Effector CD4-positive, alpha-beta T cell (primary cell): ENCODE measurements at places on chromosomes 4 and X.

DNA sequence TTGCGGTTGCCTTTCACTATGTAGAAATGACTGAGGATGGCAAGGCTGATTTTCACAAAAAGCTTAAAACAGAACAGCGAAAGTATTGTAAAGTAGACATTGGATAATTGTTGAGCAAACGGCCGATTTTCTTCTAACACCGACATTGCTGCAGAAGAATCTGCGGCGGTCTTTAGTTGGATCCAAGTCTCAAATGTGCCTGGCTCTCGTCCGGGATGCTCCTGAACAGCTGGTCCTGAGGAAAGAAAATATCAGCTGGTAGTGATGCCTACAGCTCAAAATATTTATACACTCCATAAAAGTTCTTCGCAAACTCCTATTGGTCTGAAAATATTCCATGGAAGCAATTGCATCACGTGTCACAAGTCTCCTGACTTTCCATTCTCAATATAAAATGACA lies at the start of gene ASB5:
ASB5 (minus strand) TSS at position 260 of the 400 bp plus-strand sequence; CDS start at position 146, 114 bp downstream.
- DNase-seq, result no peak

GRCh38 chr4:56575820-56576429 lies 70.3 kb downstream of the ARL9 start:
- no peak for DNase-seq

DNA sequence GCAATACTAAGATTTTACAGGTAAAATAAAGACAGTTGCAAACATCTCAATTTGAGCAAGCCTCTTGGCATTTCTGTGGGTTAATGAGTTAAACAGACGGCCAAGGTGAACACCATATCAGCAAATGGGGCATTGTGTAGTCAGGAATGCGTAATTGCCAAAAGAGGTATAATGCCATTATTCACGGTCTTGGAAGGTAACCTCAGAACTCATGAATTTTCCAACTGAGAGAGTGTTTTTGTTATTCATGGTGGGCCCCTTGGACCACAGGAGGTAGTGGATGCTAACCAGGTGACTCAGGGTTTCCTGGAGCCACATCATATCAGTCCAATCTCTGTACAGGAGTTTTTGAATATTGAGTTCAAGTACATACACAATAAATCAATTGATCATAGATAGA lies 368.0 kb upstream of the TECRL start:
- DNase-seq, result no peak

GRCh38 chr4:11338956-11339782 lies 89.5 kb downstream of the HS3ST1 start:
- DNase-seq, result no peak

GRCh38 chr4:99762728-99763127 lies 53.9 kb upstream of the DAPP1 start:
- DNase-seq, result no peak

DNA sequence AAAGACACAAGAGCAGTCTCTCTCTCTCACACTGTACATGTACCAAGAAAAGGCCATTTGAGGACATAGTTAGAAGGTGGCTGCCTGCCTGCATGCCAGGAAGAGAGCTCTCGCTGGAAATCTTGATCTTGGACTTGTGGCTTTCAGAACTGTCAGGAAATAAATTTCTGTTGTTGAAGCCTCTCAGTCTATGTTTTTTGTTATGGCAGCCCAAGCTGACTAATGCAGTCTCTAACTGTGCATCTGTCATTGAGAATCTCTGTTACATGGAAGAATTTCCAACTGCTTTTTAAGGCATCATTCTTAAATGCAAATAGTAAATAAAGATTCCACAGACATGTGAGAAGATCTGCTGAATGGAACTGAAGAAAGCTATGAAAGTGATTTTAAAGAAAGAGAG lies 198.3 kb downstream of the PCDH10 start:
- DNase-seq, result no peak
